Activated CD8-positive, alpha-beta memory T cell treated with anti-CD3 and anti-CD28 coated beads for 4 hours (primary cell): ENCODE measurements at places on chromosomes 2 and 18.

DNA sequence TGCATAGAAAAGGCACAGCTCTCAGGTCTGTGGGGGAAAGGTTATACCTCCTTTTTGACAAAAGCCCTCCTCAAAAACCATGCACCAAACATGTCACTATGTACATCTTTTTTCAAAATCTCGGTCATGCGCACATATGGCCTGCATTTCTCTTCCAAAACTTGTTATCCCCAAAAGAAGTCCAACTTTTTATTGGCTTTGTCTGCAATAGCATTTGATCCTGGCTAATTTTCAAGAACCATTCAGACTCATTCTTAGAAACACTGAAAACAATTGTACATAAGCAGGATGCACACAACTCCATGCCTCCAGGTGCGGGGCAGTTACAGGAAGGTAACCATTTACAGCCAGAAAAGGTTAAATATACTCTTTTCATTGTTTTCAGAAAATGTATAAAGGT, 21.9 kb downstream of the SERTAD2 start:
- no peak for DNase-seq

- no peak for DNase-seq
These were observed 324.7 kb upstream of the PIK3C3 start for GRCh38 chr18:41630232-41630886.

DNA sequence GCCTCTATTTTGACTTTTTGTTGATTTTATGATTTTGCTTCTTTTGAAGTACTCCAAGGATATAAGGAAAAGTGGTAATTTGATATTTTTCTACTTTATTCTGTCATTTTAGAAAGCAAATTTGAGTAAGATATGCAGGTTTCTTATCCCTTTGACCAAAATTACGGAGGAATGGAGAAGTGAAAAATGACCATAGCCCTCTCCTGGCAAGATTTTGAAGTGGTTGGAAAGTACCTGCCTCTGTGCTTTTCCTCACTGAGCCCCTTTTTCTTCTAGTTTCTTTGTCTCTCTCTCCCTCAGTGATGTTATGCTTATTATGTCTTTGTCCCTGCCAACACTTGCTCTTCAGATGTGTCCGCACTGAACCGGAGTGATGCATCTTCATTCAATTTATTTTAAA, 898.1 kb downstream of the EPHA4 start:
- no peak for DNase-seq

DNA sequence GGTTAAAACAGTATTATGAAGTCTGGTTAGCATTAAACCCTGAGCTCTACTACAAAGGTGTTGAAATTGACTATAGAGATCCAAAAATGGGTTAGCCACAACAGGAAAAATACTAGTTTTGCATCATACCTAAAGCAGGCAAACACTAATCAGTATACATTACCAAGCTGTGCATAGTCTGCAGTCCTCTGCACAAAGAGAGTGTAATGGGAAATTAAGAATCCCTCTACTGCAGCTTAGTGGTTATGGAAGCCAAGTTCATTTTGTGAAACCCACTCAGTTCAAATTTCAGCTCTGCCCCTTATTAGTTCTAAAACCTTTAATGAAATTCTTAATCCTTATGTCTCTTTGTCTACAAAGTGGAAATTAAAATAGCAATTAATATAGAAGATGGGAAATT, 192.1 kb downstream of the MBD2 start:
- DNase-seq, result no peak

DNA sequence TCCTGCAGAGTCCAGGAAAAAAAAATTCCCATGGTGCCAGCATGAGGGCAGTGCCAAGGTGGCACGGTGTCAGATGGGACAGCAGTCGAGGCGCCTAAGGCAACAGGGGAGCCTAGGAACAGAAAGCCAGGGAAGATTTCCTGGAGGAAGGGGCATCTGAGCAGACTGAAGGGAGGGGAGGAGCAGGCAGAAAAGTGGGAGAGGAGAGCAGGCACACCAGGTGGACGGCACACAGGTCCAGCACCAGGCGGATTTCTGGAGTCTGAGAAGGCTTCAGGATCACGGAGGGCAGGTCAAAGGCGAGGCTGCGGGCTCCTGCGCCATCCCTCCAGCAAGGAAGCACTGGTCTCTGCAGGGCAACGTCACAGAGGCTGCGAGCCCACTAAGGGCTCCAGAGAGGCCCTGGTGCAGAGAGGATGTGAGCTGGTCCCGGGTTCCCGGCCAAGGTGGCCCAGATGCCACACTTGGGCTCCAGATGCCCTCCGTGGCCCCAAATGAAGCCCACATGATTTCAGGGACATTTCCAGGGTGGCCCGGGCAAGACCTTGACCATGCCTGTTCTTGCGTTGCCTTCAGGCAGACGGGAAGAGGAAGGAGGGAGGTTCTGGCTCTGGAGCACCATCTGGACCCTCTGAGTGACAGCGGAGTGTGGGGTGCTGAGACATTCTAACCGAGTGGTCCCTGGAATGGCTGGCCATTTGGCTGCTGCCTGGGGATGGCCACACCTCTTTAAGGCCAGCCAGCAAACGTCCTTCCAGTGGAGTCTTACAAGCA, 4.1 kb downstream of the HS6ST1 start:
- DNase-seq, result no peak

DNA sequence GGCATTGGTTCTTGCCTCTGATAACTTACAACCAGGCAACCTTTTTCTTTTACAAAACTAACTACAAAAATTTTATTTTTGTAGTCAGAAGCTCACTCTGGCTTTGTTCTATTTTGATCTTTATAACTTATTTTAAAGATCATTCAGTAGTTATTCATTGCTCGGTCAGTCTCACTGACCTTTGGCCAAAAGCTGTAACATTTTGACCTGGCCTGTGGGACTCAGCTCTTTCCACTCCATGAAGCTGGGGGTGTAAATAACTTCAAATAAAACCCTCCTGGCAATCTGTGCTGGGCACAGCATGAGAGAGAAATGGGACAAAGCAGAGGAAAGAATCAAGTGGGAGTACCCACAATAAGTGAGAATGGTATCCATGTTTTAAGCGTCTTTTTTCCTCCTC, 380.7 kb downstream of the SETBP1 start:
- DNase-seq, result no peak

- DNase-seq, result no peak
These were observed 71.1 kb downstream of the LDLRAD4 start for GRCh38 chr18:13289481-13290205.

DNA sequence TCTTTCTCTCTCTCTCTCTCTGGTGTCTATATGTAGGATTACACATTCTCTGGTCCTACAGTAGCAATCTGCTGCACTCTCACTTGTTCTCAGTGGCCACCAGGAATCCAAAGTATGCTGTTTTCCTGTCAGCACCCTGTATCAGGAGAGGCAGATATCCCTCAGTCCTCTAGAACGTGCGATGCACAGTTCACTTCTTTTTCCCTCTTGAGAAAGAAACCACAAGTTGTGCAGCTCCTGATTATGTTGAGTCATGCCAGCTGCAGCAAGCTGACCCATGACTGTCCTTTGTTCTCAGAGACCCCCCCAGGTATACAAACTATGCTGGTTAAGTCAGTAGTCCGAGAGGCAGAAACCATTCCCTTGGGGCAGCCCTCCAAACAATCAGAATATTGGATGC, 54.6 kb downstream of the LANCL1 start:
- DNase-seq, result no peak

GRCh38 chr2:37318401-37318800, 6.2 kb downstream of the PRKD3 start:
- no peak for DNase-seq

- DNase-seq, result no peak
These were observed 113.5 kb upstream of the PPP1CB start for GRCh38 chr2:28638102-28638501.

DNA sequence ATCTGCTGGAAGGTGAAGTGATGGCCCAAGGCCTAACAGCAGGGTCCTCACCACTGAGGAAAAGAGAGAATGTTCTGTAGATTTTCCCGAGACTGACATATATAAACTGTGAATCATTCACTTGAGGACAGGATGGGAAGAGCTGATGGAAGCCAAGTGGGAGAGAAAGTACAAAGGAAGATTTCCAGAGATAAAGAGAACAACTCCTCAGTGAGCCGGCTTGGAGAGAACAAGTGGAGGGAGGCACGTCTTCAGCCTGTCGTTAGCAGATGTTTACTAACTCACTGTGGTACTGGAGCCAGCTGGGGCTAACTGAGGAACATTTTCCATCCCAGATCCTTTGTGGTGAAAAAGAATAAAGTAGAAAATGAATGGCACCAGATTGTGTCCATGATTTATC, 552.9 kb upstream of the TNP1 start:
- DNase-seq, result no peak

GRCh38 chr2:127864877-127865276, 6.9 kb upstream of the POLR2D start:
- no peak for DNase-seq

DNA sequence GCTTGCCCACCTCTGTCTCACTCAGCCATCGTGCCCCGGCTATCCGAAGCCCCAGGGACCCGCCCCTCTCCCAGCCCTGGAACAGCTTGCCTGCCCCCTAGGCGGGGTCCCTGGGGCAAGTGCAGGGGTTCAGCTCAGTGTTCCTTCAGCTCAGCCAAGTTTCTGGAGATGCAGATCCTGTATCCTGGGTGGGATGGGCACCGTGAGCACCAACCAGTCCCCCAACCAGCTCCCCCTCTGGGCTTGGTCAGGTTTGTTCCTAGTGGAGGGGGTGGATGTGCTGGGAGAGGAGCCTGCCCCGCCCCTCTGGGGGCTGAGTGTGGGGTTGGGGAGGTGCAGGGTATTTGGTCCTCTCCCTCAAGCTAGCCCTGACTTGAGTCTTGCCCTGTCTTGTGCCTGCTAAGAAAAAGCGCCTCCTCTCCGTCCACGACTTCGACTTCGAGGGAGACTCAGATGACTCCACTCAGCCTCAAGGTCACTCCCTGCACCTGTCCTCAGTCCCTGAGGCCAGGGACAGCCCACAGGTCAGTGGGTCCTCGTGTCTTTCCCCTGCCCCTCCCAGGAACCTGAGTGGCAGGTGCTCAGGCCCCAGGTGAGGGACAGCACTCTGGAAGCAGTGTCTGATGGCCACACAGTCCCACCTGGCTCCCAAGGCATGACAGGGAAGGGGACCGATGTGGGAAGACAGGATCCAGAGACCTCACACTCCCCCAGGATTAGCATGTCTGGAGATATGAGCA, 32.6 kb downstream of the MLPH start:
- no peak for DNase-seq

- DNase-seq, result no peak
These were observed 2.1 kb upstream of the RNF152 start for GRCh38 chr18:61894751-61895524.

DNA sequence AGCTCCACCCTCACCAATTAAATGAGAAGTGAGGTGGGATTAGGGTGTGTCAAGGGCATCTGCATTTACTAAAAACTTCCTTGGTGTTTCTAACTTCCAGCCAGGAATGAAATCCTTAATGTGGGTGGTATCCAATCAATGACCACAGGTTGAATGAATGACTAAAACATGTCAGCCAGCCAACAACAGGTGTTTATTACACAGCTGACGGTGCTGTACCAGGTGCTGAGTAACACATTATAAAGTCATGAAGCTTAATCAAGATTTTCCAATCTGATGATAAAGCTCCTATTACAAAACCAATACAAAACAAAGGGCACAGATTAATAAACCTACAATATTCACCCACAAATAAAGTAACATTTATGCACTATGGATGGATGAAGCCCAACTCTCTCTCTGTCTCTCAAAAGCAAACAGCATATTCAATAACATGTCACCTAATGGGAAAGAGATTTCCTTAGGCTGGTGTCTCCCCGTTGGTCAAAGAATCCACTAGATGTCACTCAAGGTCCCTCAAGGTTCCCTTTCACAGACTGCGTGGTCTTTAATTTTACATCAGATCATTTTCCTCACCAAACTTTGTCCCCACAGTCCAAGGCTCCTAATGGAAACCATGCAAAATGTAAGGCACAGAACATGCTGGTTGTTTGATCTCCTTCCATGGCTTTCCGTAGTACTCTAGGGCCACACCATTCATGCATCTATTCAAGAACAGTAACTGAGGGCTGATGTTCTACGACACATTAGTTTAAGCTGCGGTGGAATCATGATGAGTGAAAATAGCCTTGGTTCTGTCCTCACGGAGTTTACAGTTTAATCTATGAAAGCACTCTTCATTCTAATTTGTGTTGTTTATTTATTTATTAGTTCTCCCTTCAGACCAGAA, 6.4 kb upstream of the PTPN4 start:
- no peak for DNase-seq

DNA sequence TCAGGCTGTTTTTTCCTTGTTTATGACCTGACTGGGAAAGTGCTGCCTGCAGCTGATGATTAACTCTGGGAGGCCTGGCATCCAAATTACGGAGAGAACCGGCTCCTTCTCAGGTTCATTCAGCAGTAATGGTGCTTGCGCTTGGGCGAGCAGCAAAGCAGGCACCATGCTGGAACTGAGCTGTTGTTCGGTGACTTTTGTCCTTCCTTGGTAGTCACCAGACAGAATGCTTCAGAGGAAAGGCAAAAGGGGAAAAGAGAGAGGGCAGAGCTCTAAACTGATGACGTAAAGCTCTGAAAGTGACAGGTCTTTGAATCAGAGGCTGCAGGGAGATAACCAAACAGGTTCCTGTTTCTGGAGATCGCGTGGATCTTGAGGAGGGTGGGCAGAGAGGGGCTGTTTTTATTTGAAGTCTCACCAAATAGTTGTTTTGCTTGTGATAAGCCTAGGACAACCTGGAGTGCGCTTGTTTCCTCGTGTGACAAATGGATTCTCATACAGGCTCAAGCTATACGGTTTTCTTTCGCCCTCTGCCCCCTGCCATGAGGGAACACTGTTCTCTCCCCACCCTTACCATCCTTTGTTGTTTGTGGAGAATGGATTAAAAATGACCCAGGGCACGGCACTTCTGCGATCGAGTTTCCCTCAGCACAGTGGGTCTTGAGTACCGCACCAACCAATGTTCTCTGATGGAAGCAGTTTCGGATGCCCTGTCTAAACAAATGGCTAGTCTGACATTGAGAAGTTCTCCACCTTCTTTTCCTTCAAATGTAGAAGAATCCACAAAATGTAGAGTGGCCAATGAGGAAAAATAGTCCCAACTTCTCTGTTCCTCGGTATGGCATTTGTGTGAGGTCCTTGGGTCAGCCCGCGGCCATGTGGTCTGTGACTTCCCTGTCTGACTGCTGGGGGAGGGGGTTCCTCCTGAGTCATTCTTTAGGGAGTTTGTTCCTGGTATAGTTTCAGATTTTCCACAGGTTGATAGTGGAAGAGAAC, 1.3 kb downstream of the RASGRP3 start:
- DNase-seq, result no peak

GRCh38 chr18:58132595-58133261, 88.7 kb downstream of the NEDD4L start:
- no peak for DNase-seq

GRCh38 chr2:191836471-191836852, 10.4 kb downstream of the CAVIN2 start:
- no peak for DNase-seq
